ENCODE measurements at places on chromosomes 3 and 15. TPM values are rescaled to one million over a fixed set of nuclear protein-coding genes. Genes with fewer than 3 reads are reported as not detected.

The MRPL3 gene
- total RNA-seq = 82.8 TPM

The P2RY13 gene
- not detected for total RNA-seq

The NOP10 gene
- 216 TPM for total RNA-seq

The MKRN3 gene
- 0.36 TPM for total RNA-seq

The TRPC1 gene
- 19.9 TPM for total RNA-seq

The ECE2 gene
- total RNA-seq = not detected

The HDC gene
- not detected for total RNA-seq

The SCN11A gene
- total RNA-seq = under 0.01 TPM

The OSBPL10 gene
- 25.0 TPM for total RNA-seq

The CHD2 gene
- total RNA-seq = 98.8 TPM

The KLHL40 gene
- not detected for total RNA-seq

The RTP4 gene
- total RNA-seq = 2.7 TPM

The ITIH4 gene
- 3.5 TPM for total RNA-seq

The ASB14 gene
- not detected for total RNA-seq

The PLA2G4D gene
- total RNA-seq = not detected

The ANKUB1 gene
- not detected for total RNA-seq

The TLR9 gene
- not detected for total RNA-seq

The NEO1 gene
- 64.2 TPM for total RNA-seq

The ADAMTS9 gene
- total RNA-seq = 2.7 TPM

The SEMA7A gene
- total RNA-seq = 30.4 TPM

The RPL15 gene
- 1,871 TPM for total RNA-seq

The DNAJA4 gene
- 2.1 TPM for total RNA-seq

The FAM219B gene
- total RNA-seq = 36.6 TPM

The CORO2B gene
- total RNA-seq = 14.1 TPM

The SYNPR gene
- total RNA-seq = not detected

The PTX3 gene
- total RNA-seq = 537 TPM

The IL20RB gene
- 1.8 TPM for total RNA-seq

The RNU5B-1 gene
- total RNA-seq = not detected

The ZNF620 gene
- 1.1 TPM for total RNA-seq

The GOLGA6L9 gene
- 1.8 TPM for total RNA-seq

The MST1R gene
- 0.72 TPM for total RNA-seq

Measured in osteoblast (primary cell).